PC-3 (cell line): ENCODE measurements at places on chromosomes 6 and 20. TPM values are rescaled to one million over a fixed set of nuclear protein-coding genes. Genes with fewer than 3 reads are reported as not detected.

Gene ADGRF1
- total RNA-seq, result 82.6 and 104 TPM in 2 replicates

Gene LKAAEAR1
- total RNA-seq, result 0.98 and 1.1 TPM in 2 replicates

Gene DTNBP1
- 7.9 and 9.8 TPM in 2 replicates for total RNA-seq

Gene ENPP5
- 0.04 TPM in 1 of 2 replicates, not detected in the other for total RNA-seq

Gene BFSP1
- 2.2 and 2.7 TPM in 2 replicates for total RNA-seq

Gene PGC
- total RNA-seq, result not detected in 2 replicates

Gene TDRD6
- 0.07 TPM in 1 of 2 replicates, not detected in the other for total RNA-seq

Gene IMPG1
- total RNA-seq, result not detected in 2 replicates

Gene GPLD1
- total RNA-seq, result 1.3 and 3.9 TPM in 2 replicates

Gene ZC3H12D
- total RNA-seq, result not detected in 2 replicates

Gene LRRC73
- total RNA-seq, result 0.22 and 0.75 TPM in 2 replicates

Gene NUP153
- total RNA-seq, result 48.3 and 48.5 TPM in 2 replicates

Gene ABHD12
- 48.3 and 64.2 TPM in 2 replicates for total RNA-seq

Gene GRM1
- 0.11 TPM in 1 of 2 replicates, not detected in the other for total RNA-seq

Gene TREML2
- total RNA-seq, result not detected in 2 replicates

Gene LCA5
- total RNA-seq, result 0.73 and 0.86 TPM in 2 replicates

Gene PPP1R11
- 49.5 and 58.8 TPM in 2 replicates for total RNA-seq
